Kidney (tissue), 22 donors: ENCODE measurements at places on chromosomes 6 and 20. TPM values are rescaled to one million over a fixed set of nuclear protein-coding genes. Genes with fewer than 3 reads are reported as not detected.

DNA sequence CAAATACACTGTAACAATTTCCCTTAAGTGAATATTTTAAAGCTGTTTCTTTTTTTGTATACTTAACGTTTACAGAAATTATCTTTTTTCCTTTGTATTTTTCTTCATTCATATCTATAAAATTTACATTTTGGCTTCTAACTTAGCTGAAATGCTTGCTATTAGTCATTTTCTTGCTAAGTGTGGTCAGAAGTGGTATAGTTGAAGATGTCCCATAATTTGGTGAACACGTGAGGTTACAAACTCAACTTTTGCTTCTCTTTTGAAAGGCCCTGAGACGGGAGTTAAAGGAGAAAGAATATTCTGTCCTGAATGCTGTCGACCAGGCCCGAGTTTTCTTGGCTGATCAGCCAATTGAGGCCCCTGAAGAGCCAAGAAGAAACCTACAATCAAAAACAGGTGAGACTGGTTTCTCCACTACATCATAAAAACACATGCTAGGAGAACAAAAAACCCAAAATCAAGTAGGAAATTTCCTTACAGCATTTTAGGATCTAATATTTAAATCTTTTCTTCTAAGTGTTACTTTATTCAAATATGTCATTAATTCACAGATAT is 445.0 kb downstream of the UTRN start:
- no peak overlapping the region for H3K4me3 ChIP-seq
- no peaks in the 10 kb centered on the region for H3K27me3 ChIP-seq
- DNase-seq = no peak
- H3K27ac ChIP-seq = no peak overlapping the region
- H3K4me1 ChIP-seq = no peaks in the 10 kb centered on the region
- peaks cover 7% of the 10 kb centered on the region for H3K36me3 ChIP-seq

ASIP gene
- not detected for total RNA-seq

DNA sequence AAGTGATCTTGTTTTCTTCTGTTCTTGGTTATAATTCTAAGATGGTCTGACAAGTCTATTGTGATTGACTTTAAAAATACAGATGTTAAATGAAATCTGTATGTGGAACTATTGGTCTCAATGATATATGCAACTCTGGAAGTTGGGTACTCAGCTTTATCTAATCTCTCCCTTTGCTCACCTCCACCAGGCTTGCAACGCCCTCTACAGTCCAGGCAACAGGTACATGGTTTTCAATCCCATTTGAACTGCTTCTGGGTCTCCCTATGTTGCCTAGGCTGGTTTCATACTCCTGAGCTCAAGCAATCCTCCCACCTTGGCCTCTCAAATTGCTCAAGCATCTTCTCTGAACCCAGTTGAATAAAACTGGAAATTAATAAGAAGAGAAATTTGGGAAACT is 25.6 kb upstream of the HLA-DQB1 start:
- H3K36me3 ChIP-seq = no peaks in the 10 kb centered on the region
- H3K4me1 ChIP-seq = no peaks in the 10 kb centered on the region
- DNase-seq = no peak
- no peak overlapping the region for H3K27ac ChIP-seq
- no peak overlapping the region for H3K4me3 ChIP-seq

DNA sequence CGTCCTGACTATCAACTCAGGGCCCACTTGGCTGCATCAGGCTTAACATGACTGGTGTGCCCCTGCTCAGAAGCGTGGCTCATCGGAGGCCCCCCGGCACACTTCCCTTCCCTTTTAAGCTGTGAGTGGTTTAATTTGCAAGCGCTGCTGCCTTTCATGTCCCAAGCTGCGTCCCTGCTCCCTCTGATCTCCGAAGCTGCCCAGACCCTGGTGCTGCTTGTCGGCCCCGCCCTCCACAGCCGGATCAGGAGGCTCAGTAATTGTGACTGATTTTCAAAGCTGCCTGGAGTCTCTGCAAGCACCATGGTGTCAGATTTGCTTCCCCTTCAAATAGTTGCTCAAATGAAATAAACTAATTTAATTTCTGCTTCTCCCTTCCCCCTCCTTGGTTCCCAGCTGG is 71.1 kb downstream of the CDH22 start:
- no peak overlapping the region for H3K4me3 ChIP-seq
- no peaks in the 10 kb centered on the region for H3K4me1 ChIP-seq
- H3K27ac ChIP-seq = no peak overlapping the region
- no peak for DNase-seq

LRRN4 gene
- total RNA-seq = 89.3 TPM

GRCh38 chr6:119322715-119323350 is 26.7 kb downstream of the MAN1A1 start:
- H3K27me3 ChIP-seq = no peaks in the 10 kb centered on the region
- H3K4me1 ChIP-seq = no peaks in the 10 kb centered on the region
- H3K27ac ChIP-seq = no peak overlapping the region
- H3K4me3 ChIP-seq = no peak overlapping the region
- H3K36me3 ChIP-seq = no peaks in the 10 kb centered on the region

- H3K4me1 ChIP-seq = no peaks in the 10 kb centered on the region
- H3K27me3 ChIP-seq = no peaks in the 10 kb centered on the region
- DNase-seq = no peak
- peaks cover 5% of the 10 kb centered on the region for H3K36me3 ChIP-seq
- no peak overlapping the region for H3K27ac ChIP-seq
Observed at GRCh38 chr6:36227379-36228228, 31.1 kb downstream of the BRPF3 start.

DNA sequence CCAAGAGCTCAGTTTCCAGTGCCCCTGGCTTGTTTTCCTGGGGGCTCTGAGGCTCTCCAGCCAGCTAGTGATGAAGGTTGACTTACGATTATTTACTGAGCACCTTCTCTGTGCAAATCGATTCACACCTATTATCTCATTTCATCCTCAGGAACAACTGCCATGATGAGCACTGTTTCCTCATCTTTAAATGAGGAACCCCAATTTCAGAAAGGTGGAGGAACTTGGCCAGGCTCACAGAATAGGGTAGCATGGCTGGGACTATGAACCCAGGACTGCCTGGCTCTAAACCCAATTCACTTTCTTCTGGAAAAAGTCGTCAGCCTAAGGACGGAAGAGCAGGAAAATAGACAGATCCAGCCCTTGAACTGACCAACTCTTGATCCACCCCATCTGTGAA is 3.5 kb upstream of the BPI start:
- no peak for DNase-seq
- no peak overlapping the region for H3K4me3 ChIP-seq
- H3K27ac ChIP-seq = no peak overlapping the region

DNA sequence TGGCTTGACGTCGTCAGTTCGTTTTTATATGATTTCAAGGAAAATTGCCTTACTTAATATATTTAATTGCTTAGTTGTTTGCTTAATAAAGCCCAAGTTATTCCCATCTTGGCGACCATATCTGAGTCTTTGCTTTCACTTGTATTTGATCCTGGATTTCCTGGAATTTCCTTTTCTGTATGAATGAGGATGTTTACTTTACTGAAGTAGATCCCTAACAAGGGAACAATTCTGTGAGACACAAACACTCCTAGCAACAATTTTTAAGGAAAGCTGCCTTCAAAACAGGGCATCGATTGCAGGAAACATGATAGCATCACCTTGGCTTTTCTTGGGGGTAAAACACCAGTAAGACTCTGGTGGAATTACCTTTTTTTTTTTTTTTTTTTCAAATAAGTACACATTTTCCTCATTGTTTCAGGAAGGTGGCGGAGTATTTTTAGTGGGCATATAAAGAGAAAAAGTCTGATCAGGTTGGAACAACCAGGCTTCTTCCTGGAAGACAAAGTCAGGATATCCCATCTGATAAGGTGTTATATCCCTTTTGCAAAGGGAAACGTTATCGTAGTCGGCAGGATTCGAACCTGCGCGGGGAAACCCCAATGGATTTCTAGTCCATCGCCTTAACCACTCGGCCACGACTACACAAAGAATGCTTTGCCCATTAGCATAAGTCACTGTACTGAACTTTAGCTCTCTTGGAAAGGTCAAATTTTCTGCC is 68.5 kb upstream of the ZNF184 start:
- H3K27me3 ChIP-seq = peaks cover 31% of the 10 kb centered on the region
- no peak overlapping the region for H3K27ac ChIP-seq
- H3K4me3 ChIP-seq = no peak overlapping the region
- H3K4me1 ChIP-seq = no peaks in the 10 kb centered on the region
- no peaks in the 10 kb centered on the region for H3K36me3 ChIP-seq
- DNase-seq = no peak

- no peak for DNase-seq
- H3K27me3 ChIP-seq = no peaks in the 10 kb centered on the region
- no peaks in the 10 kb centered on the region for H3K4me1 ChIP-seq
- H3K27ac ChIP-seq = no peak overlapping the region
Observed at GRCh38 chr6:169474362-169474761, 220.7 kb upstream of the THBS2 start.

- DNase-seq = no peak
- no peaks in the 10 kb centered on the region for H3K27me3 ChIP-seq
- no peaks in the 10 kb centered on the region for H3K4me1 ChIP-seq
- no peak overlapping the region for H3K4me3 ChIP-seq
- no peak overlapping the region for H3K27ac ChIP-seq
Observed at GRCh38 chr6:154434662-154435061, 75.8 kb downstream of the CNKSR3 start.
